ENCODE measurements at places on chromosomes 6 and 20.

- no peak for DNase-seq
Observed at GRCh38 chr6:6919173-6919572, 188.6 kb upstream of the RREB1 start.

- no peak for DNase-seq
Observed at GRCh38 chr6:155228546-155229166, 35.2 kb upstream of the CLDN20 start.

DNA sequence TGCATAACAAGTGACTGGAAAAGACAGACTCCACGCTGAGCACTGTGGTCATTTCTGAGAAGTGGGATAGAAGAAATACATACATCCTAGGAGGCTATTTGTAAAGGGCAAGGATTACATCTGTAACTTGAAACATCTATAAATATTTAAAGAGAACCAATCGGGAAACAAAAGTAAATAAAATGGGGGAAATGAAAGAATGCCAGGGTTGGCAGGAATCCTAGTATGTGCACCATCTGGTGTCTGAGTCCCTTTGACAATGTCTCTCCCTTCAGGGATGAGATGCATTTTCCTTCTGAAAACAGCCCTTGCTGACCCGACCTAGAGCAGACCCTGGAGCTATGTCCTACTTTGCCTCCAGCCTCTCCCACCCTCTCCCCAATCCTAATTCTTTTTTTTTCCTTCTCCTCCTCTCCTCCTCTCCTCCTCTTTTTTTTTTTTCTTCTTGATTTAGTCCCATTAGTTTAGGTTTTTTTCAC lies 53.2 kb downstream of the VSTM2L start:
- DNase-seq: no peak

DNA sequence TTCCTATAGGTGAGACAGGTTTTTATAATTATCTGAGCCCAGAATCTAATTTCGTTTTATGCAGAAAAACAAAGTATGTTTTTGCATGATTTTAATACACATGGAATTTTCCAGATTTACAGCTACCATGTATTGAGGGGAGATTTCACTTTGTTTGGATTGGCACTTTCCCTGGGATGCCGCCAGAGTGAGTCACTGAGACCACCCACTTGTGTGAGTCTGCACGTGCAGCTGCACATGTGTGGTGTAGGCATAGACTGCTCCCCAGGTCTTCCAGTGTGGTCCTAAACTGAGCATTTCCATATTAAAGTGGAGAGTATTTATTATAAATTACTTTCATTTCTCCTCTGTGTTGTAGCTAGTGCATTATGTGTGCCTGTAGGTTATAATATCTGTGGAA lies 186.8 kb downstream of the UBE3D start:
- no peak for DNase-seq

GRCh38 chr20:50038574-50038991 lies 55.8 kb downstream of the SNAI1 start:
- DNase-seq: no peak

GRCh38 chr20:3276680-3277015 lies 37.7 kb upstream of the SLC4A11 start:
- no peak for DNase-seq

DNA sequence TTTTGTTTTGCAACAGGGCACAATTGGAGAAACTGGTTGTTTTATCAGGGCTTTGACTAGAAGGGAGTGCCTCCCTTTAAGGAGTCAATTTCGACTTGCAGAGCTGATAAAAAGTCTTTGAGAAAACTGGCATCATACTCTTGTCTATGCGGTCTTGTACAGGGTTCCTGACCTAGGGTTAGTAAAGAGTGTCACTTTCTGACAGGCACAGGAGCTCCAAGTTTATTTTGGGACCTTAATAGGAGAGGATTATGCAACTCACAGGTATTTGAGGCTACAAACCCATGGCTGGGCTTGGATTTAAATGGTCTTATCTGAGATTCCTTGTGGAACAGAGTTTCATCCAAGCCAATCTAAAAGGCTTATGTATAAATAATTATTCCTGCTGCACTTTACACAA lies 365.4 kb downstream of the HTR1B start:
- no peak for DNase-seq

GRCh38 chr6:55696501-55696900 lies 117.5 kb upstream of the HMGCLL1 start:
- DNase-seq: no peak

DNA sequence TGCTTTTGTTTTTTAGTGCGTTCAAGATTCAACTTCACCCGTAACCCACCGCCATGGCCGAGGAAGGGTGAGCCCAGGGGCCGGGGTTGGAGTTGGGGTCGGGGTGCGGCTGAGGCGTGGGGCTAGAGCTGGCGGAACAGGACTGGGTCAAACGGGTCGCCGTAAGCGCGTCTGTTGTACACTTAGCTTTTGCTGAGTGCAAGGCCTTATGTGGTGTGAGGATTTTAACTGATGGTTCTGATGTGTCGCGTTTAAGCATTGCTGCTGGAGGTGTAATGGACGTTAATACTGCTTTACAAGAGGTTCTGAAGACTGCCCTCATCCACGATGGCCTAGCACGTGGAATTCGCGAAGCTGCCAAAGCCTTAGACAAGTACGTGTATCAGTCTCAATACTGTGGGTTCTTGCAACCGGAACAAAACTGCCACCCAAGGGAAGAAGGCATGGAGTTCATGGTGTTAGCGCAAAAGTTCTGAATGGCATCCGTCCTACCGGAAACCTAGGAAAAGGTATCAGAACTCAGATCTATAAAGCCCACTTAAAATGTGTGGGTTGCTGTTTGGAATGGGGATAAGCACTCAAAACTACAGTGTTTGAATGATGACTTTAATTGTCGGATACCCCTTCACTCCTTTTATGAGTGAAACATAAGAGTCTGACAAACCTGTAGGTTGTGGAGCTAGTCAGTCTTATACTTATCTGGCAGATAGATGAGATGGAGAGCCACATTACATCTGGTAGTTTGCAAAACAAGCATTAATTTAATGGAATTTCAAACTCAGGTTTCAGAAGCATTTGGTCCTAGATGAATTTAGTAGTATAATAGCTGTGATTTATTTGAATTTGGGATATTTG lies 574 bp downstream of the RPS12 start:
- peak; percentile 8 for DNase-seq

DNA sequence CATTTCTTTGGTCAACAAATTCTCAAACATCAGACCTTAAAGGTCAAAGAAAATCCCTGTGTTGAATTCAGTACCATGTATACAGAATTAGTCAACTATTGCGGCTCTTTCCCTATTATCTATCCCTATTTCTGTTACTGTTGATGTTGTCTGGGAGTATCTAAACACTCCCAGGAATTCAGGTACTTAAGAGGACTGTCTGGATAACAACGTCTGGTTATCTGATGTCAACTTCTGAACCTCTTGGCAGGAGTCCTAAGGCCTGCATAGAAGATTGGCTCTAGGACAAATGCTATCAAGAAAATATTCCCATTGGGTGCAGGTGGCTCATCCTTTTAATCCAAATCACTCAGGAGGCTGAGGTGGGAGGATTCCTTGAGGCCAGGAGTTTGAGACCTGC lies 255.6 kb downstream of the KHDC1L start:
- DNase-seq: no peak

DNA sequence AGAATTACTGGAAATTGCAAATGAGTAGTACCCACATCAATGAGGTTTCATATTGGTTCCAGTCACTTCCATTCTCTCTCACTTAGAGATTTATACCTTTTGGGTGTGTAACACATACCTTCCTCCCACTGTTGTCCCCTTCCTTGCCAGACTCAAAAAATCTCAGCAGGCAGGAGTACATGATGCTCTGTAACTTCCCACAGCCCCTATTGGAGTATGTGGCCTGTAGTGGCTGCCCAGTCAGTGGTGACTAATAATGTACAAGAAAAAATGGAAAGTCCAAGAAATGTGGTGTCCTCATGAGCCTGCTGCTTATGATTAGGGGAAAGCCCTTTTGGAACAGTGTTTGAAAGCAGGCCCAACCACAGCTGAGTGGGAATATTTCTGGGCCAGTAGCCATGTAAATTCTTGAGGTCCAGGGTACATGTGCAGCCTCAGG lies 312.0 kb downstream of the ZFAND3 start:
- no peak for DNase-seq

DNA sequence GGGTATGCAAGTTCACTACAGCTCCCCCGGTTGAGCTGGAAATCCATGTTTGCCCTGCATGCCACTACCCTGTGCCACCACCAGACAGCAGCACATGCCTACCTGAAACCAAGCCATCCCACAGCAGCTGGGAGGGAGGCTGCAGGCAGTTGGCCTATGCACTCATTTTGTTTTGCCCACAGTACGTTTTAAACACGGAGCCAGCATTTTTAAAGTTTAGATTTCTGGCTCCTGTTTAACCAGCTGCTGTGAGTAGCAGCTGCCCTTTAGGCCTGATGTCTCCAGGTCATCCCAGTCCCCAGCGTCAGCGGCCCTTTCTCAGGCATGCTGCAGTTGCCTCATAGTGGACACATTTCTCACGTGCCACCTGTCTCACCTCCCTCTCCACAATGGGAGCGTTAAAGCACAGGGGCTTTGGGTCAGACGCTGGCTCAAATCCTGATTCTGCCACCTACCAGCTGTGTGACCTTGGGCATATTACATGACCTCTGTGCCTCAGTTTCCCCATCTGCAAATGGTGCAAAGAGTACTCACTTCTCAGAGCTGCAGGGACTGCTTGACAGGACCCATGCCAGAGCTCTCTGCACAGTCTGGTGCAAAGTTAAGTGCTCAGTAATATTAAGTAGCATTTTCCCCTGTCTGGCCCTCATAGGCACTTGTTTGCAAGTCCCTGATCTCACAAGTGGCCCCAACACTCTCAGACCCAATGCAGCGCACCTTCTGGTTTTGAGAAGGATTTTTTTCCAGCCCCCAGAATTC lies 8.2 kb upstream of the UBE2V1 start:
- DNase-seq: peak; percentile 43

DNA sequence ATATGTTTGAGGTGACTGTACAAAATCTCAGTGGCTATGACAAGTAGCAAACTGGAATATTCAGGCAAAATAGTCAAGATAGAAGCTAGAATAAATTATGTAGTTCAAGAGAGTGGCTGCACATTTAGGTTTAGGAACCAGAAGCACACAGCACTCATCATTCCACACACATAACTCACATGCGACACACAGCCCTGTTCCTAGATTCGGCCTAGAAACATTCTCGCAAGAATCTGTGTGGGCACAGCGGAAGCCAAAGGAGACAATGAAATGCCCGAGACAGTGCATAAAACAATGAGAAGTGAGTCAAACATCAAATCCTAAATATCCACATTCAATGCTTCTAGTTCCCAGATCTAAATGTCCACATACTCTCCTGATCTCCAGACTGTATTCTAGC lies 9.5 kb upstream of the SUPT3H start:
- DNase-seq: no peak

- no peak for DNase-seq
Observed at GRCh38 chr6:36297051-36297450, 27.2 kb downstream of the PNPLA1 start.

- DNase-seq: no peak
Observed at GRCh38 chr6:139482287-139482686, 107.8 kb upstream of the CITED2 start.

GRCh38 chr6:36753671-36754405 lies 56.2 kb downstream of the RAB44 start:
- no peak for DNase-seq

GRCh38 chr6:20575125-20575524 lies 40.9 kb downstream of the CDKAL1 start:
- DNase-seq: no peak

GRCh38 chr6:87200469-87201175 lies 45.3 kb downstream of the ZNF292 start:
- DNase-seq: no peak

DNA sequence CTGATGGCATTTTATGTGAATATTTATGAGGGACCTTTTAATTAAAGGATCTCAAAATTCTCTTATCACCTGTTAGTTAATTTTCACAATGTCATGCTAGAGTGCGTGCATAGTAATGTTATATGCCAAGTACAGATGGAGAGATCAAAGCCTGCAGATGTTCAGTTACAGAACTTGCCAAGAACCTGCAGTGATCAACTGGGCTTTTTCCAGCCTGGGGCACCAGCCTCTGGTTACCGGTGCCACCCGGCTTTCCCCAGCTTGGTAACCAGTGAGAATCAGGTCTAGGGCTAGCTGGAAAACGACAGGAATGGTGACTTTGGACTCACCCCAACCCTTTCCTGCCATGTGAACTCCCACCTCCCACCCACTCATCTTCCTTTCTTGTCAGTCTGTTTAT lies 91.8 kb downstream of the CAP2 start:
- no peak for DNase-seq

DNA sequence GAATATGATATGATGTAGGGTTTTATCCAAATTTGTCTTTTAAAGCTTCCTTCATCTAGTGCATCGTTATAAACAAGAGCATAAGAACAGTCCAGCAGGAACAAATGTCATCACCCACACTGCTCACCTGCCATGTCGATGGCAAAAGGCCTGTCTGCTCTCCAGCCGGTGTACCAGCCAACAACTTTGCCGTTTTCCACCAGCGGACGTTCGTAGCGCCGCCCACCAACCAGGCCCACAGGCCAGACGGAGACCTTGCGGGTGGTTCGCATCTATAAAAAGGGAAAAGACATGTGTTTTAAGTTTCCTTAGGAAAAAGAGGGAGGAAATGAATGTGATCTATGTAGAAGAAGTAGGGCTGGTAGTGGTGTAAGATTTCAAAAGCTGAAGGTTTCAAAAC lies 62.9 kb downstream of the B3GAT2 start:
- DNase-seq: no peak

DNA sequence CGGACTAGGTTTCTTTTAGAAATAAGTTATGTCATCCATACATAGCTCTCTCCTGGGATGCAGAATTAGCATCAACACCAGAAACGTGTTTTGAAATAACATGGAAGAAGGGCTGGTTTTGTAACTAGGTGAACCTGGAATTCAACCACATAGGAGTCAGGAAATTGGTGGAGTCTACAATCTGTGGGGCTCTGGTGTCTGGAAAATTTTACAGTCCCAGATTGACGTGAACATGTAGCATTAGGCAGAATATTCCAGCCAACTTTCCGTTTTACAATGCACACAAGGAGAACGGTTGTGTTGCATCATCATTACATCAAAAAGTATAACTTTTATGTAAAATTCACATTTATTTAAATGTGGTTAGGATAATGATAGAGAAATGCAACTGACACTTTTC lies 1.9 kb downstream of the KCNQ5 start:
- no peak for DNase-seq

DNA sequence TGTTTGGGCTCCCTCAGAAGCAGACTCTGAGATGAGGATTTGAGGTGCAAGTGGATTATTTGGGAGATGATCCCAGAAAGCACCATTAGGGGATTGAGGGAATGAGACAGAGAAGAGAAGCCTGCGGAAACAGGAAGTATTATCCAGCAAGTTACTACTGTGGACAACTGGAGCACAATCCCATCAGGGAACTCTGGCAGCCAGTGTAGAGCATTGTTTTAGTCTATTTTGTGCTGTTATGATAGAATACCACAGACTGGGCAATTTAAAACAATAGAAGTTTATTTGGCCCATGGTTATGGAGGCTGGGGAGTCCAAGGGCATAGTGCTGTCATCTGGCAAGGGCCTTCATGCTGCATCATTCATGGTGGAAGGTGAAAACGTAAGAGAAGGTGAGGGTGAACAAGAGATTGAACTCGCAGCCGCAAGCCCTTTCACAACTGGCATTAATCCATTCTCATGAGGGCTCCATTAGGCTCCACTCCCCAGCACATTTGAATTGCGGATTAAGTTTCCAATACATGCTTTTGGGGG lies 43.5 kb upstream of the SLC9A8 start:
- DNase-seq: no peak

All from stimulated activated CD8-positive, alpha-beta memory T cell treated with anti-CD3 and anti-CD28 coated beads, Interleukin-7, amount 100 ng/mL, for 4 hours (primary cell).